T follicular helper cell (primary cell): ENCODE measurements at places on chromosomes 1 and 21.

DNA sequence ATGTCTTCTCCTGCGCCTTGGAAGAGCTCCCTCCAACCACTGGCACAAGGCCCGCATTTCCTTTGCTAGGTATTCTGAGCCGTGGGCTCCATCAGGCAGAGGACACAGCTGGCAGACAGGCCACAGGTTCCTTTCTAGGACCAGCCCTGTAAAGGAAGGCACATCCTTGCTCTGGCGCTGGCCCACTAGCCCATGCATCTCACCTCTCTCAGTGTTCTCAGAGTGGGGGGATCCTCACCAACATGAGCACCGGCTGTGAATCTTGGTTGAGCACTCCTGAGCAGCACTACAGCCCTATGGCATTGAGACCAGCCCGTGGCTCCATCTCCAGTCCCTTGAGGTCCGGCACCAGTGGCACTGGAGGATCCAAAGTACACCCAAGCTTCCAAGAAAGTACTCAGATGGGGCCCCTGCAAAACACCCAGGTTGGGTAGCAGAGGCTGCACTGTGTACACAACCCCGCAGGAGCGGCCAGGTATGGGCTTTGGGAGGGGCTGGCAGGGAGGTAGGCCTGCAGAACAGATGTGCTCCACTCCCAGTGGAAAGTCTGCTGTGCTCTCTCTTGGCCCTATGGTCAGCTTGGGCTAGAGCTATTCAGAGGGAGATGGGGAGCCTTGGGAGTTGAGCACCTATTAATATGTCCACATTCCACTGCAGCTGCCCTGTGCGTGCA, 47.1 kb upstream of the PLPPR5 start:
- DNase-seq: no peak

GRCh38 chr21:43318368-43318767, 108.6 kb downstream of the SIK1 start:
- no peak for DNase-seq

DNA sequence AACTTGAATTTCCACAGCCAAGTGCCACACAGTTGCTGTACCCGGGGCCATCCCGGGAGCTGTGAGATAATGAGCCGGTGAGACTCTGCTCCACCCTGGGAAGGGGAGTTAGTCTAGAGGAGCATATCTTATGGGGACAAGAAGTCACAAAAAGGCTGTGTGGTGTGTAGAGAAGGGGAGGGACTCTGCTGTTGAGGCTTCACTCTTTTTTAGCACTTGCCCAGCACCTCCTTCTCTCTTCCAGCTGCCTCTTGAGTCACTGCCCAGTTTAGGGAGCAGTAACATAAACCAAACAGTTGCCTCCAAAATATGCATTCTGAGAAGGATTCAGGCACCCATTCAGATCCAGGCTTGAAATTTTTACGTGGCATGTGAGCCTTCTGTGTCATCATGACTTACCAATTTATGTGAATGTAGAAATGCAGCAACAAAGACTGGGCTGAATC, 744 bp upstream of the WDR26 start:
- no peak for DNase-seq

DNA sequence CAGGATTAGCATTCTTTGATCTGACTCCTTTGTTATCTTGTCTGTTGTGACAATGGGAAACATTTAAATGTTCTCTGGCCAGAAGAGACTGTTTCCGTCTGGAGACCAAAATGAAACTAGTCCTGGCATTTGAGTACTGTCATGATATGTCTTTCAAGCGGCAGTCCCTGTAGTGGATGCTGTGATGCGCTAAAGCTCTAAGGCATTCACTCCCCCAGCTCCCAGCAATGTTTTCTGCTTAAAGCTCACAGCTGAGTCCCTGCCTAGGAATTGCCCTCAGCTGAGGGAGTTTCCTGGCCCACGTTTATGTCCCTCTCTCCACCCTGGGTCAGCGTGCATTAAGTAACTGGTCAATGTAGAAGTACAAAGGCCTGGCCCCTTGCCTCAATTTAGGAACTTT, 109.4 kb downstream of the UCHL5 start:
- no peak for DNase-seq

GRCh38 chr1:152577168-152577567, 3.1 kb downstream of the LCE3D start:
- DNase-seq: no peak

- no peak for DNase-seq
Observed at GRCh38 chr1:155209312-155209721, 822 bp downstream of the MTX1 start.

DNA sequence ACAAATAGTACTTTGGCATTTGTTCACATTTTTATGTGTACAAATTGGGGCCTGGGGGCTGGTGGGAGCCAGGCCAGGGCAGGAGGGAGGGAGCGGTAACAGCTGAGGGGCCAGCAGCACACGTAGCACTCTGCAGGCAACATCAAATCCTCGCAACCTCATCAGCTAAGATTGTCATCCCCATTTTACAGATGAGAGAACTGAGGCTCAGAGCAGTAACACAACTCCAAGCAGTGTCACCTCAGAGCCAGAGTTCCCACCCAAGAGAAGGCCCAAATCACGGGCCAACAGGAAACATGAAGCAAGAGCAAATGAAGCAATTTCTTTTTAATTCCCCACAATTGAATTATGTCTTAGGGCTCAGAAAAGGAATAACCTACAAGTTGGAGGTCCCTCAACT, 14.1 kb downstream of the IFFO2 start:
- no peak for DNase-seq

- DNase-seq: no peak
Observed at GRCh38 chr1:179194068-179194537, 35.4 kb downstream of the ABL2 start.

- DNase-seq: no peak
Observed at GRCh38 chr1:220271706-220272046, 577 bp downstream of the RAB3GAP2 start.

GRCh38 chr1:243345205-243345604, 89.4 kb downstream of the SDCCAG8 start:
- DNase-seq: no peak

DNA sequence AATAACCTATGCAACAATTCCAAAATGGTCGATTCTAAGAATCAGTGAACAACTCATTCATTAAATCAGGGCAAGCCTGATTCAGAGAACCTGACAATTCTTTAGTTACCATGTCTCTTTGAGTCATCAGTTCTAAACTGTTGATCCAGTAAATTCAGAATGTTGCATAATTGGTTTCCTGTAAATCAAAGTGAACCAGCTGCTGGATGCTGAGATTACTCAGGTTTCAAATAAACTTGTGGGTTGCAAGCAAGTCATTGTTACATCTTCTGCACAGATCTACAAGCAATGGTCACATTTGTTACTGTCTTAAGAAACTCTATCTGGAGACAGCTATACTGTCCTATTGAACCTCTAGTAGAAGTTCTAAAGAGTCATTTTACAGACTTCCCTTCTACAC, 16.5 kb downstream of the PLA2G2D start:
- DNase-seq: no peak

DNA sequence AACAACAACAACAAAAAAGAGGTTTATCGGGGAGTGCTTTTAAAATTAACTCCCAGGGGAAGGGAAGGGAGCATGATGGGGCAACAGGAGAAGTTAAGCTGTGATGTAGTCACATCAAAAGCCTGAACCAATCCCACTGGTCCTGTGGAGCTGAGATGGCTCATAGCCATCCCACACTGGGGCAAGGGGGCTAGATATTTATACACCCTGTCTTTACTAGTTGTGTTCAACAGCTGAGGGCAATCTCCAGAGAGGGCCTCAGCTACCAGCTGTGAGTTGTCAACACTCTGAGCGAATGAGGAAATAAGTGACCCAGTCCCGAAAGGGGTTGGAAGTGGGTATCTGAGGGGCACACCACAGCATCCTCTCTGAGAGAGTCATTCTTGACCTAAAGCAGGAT, 31.0 kb upstream of the CREG1 start:
- DNase-seq: no peak

GRCh38 chr1:239914751-239915231, 176.9 kb upstream of the FMN2 start:
- no peak for DNase-seq

- no peak for DNase-seq
Observed at GRCh38 chr21:38359090-38359489, 102.3 kb downstream of the KCNJ15 start.

GRCh38 chr21:39946199-39946598, 79.0 kb downstream of the PCP4 start:
- DNase-seq: no peak

GRCh38 chr1:94090761-94091160, 30.2 kb downstream of the ABCA4 start:
- DNase-seq: no peak

DNA sequence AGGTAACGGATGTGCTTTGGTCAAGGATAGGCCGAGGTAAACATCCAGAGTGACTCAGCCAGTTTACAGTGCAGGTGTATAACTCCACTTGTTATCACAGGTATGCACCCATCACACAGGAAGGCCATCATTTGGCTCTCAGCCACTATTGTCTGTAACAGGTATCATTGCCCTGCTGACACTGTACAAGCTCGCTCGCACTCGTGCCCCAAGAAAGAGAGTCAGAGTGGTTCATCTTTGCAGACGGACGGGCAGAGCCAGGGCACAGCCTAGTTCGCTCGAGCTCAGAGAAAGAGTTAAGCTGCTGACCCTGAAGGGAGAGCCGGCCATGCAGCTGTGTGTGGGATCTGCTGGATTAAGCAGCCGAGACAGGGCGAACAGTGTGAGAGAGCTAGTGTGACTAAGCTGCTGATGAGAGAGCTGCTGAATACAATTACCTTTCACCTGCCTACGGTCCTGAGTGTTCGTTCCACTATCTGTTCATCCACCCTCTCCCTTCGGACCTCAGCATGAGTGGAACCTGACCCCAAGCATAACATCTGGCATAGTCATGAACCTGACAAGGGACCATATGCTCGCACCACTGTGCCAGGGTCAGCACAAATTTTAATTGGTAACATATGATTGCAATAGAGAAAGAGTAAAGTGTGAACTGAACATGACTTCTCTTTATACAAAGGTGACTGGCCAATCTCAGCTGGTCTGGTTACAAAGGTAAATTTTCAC, 27.0 kb upstream of the LYPD8 start:
- no peak for DNase-seq

DNA sequence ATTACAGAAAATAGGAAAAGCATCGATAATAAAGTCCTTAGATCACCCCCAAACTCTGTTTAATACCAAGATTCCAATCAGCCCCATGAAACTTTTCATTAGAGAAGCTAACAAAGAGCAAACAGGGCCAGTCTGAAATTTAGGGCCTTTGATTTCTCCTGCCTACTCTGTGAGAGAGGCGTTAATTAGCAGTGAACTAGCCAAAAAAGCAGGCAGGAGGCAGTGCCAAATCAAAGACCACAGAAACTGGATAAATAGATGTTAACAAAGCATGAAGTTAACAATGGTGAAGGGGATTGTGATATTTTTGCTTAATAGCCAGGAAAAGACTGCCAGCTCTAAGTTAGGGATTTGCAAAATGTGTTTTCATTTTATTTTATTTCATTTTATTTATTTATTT, 11.2 kb downstream of the TAF5L start:
- DNase-seq: no peak

GRCh38 chr1:221310180-221310579, 430.9 kb downstream of the HLX start:
- no peak for DNase-seq

DNA sequence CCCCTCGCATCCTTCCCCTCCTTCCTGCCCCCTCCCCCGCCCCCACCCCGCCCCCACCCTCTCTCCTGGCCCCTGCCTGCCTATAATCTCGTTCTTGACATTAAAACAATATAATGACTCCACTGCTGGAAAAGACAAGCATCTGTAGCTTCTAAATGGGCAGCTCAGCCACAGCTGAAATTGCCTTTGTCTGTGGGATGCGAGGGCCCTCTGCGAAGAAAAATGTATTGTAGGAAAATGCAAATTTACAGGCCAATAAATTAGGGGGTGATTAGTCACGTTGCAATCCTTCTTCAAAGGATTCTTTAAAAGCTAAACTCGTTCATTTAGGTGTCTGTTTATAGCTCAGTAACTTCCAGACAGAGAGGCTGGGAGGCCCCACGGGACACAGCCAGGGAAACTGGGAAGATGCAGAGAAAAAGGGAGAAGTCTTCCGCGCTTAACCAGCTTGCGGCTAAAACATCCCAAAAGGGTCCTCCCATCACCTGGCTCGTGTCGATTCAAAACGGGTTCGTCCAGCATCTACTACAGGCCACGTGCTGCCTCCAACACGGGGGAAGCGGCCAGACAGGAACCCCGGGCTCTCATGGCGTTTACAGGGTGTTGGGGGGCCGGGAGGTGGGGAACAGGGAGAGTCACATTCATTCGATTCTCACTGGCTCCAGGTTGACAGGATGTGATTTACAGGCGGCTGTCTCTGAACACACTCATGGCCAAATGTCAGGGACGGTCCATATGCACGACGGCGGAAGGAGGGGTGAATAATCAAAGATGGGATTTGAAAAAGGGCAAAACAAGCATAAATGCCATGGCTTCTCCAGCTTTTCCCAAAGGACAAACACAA, 100.5 kb upstream of the ZBTB40 start:
- no peak for DNase-seq

- no peak for DNase-seq
Observed at GRCh38 chr21:46564391-46564790, 40.5 kb downstream of the S100B start.

DNA sequence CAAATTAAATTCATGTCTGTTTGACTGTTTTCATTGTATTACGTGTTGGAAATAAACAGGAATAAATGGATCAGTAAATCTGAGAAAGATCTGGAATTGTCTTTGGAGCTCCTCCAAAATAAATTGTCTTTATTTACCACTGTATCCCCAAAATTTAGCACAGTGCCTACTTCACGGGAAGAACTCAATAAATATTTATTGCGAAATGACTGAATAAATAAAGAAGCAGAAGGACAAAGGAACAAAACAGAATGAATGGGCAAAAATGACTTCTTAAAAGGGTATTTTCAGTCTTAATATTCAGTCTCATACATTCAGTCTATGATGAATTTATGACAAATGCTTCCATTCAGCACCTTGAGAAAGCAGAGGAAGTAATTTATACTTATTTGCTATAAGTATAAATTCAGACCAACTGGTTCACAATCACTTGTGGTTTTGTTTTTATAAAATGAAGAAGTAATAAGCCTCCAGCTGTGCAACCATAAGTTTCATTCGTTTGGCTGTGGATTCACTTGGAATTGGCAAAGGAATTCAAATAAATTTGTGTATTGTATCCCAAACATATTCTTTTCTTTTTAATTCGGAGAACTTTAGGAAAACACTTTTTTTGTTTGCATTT, 19.2 kb upstream of the PRKAA2 start:
- no peak for DNase-seq

DNA sequence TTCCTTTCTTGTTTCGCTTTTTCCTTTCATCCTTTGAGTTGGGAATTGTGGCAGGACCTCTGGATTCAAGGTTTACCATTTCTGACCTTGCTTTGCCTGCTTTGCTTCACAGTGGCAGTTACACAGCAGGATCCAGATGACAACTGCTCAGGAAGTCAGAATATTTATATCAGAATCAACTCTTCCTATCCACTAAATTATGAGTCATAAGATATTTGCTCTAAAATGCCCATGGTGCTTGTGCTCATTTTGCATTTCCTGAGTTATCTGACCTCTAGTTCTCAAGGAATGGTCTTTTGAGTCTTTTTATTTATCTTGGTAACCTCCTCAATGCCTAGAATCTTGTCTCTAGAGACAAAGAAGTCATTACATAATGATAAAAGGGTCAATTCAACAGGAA, 290.8 kb downstream of the LRRC7 start:
- no peak for DNase-seq
